ENCODE measurements at places on chromosomes 1 and 21.

GRCh38 chr1:43446881-43447835 lies 6.6 kb downstream of the HYI start:
- DNase-seq: no peak

DNA sequence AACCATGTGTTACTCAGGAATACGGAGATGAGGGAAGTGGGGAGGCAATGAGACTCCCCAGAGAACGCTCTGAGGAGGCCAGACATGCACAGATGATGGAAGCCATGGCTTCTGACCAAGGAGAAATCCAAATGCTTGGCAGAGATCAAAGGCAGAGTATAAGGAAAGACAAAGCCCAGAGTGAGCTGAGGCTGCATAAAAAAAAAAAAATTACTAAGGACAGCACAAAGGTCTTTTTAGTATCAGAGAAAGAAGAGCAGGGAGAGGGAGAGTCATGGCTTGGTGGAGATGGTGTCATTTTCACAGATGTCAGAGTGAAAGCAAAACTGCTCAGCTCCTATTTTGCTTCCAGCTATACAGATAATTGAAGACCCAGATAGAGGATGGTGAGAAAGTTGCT lies 8.1 kb upstream of the NCF2 start:
- DNase-seq: no peak

DNA sequence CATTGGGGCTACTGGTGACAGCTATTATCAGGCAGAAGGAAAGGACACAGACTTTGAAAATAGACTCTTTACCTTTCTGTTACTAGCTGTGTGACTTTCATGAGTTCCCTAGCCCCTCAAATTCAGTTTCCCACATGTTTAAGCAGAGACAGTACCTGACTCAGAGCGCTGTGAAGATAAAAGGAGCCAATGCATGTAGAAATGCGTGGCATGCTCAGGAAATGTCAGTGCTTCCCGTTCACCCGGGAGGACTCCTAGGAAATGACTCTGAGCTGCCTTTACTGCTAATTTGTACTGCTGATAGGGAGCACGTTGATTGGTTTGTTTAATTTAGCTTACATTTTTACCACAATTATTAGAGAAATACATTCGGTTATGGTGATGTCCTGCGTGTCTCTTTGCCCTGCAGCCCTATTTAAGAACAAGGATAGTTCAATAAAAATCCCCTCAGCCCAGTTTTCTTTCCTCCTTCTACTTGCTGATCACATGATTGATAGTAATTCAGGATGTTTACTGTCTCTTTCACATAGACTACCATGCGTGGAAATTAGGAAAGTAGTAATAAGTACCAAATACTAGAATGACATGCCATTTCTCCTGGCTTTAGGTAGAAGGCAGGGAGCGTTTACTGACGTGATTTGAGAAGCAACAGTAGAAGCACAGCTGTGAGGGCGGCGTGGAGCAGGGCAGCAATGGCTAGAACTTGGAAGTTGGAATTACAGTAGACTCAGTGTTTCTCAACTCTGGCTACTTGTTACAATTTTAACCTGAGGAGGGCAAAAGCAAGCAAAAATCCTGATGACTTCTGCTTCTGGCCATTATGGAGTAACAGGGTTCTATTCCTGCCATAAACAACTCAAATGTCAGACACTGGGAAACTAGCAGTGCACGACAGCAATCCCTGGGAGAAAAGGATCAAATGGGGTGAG lies 15.9 kb downstream of the PDIK1L start:
- peak; percentile 47 for DNase-seq

- no peak for DNase-seq
Measured at GRCh38 chr1:119288751-119289150, 79.8 kb upstream of the HAO2 start.

- no peak for DNase-seq
Measured at GRCh38 chr21:27525780-27526179, 558.9 kb upstream of the ADAMTS5 start.

DNA sequence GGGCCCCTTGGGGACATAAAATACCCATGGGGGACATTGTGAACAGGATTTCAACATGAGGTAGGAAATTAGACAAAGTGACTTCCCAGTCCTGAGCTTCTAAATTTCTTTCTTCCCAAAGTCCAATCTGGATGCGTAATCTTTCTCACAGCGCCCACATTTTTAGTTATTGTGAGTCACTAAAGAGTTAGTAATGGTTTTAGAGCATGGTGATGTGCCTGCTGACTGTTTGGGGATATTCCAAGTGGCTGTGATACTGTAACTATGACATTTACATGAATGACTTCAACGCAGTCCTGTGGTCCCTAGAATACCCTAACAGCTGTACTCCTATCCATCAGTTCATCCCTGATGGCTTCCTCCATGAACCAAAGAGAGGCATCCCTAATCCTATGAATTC lies 224.0 kb upstream of the COA6 start:
- no peak for DNase-seq

- DNase-seq: no peak
Measured at GRCh38 chr1:46520063-46520911, 30.7 kb downstream of the DMBX1 start.

GRCh38 chr1:55225228-55225627 lies 10.1 kb upstream of the USP24 start:
- DNase-seq: no peak

- no peak for DNase-seq
Measured at GRCh38 chr1:220747437-220748088, 559 bp upstream of the MTARC2 start.

- DNase-seq: no peak
Measured at GRCh38 chr1:93640656-93641440, 40.8 kb downstream of the BCAR3 start.

GRCh38 chr1:180168786-180169639 lies 14.3 kb downstream of the QSOX1 start:
- peak; percentile 58 for DNase-seq

DNA sequence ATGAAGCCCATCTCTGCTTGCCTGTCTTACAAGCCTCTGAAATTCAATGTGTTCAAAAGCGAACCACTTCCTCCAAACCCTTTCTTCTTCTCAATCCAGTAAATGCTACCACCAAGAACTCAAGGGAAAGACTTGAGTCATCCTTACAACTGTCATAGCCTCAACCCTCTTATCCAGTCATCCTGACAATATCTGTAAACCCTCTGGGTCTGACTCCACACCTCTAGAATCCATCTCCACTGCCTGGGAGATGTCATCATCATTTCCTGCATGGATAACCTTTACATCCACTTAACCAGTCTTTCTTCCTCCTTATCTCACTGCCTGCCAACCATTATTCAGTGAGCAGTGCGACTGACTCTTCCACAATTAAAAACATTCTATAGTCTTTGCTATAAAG lies 441.1 kb downstream of the SETD4 start:
- no peak for DNase-seq

- no peak for DNase-seq
Measured at GRCh38 chr1:7375329-7375728, 395.8 kb upstream of the VAMP3 start.

GRCh38 chr1:29657816-29658215 lies 421.5 kb downstream of the PTPRU start:
- DNase-seq: no peak

GRCh38 chr1:155062702-155063411 lies 683 bp upstream of the EFNA4 start:
- DNase-seq: peak; percentile 89

DNA sequence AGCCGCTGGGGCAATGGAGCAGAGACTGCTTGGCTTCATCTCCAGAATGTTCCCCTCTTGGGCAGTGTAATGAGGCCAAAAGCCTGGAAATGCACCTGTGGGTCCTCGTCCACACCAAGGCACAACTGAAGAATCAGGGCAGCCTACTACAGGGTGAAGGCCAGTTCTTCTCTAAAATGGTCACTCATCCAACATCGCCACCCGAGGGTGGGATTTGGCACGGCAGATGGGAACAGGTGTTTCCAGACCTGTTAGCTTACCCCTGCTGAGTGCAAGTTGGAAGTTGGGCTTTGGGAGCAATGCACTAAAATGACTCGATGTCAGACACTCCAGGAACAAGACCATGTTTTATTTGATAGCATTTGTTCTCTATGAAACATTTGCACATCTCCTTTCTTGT lies 543.7 kb downstream of the NPHP4 start:
- DNase-seq: peak; percentile 46

GRCh38 chr21:27076025-27076424 lies 109.1 kb upstream of the ADAMTS5 start:
- DNase-seq: no peak

All from activated CD4-positive, alpha-beta memory T cell treated with anti-CD3 and anti-CD28 coated beads for 36 hours (primary cell).